BJ (cell line): ENCODE measurements at places on chromosomes 7 and 10. TPM values are rescaled to one million over a fixed set of nuclear protein-coding genes. Genes with fewer than 3 reads are reported as not detected.

OR2F2 gene
- polyA plus RNA-seq, result not detected in 2 replicates

LBX1 gene
- polyA plus RNA-seq, result not detected in 2 replicates

AKR1D1 gene
- polyA plus RNA-seq, result not detected in 2 replicates

RPEL1 gene
- 0.04 TPM in 1 of 2 replicates, not detected in the other for polyA plus RNA-seq

UFSP1 gene
- 1.1 and 2.0 TPM in 2 replicates for polyA plus RNA-seq

MYH16 gene
- not detected in 2 replicates for polyA plus RNA-seq

HOXA10 gene
- polyA plus RNA-seq, result 54.7 and 59.6 TPM in 2 replicates

ANKRD2 gene
- polyA plus RNA-seq, result 0.16 and 0.37 TPM in 2 replicates

TAC1 gene
- not detected in 2 replicates for polyA plus RNA-seq

CRTAC1 gene
- polyA plus RNA-seq, result not detected in 2 replicates

HOXA4 gene
- 1.2 and 1.3 TPM in 2 replicates for polyA plus RNA-seq

FKBP6 gene
- polyA plus RNA-seq, result not detected in 2 replicates

RSPH10B gene
- not detected in 2 replicates for polyA plus RNA-seq

MRM2 gene
- 16.3 and 27.3 TPM in 2 replicates for polyA plus RNA-seq

GALNT17 gene
- not detected in 2 replicates for polyA plus RNA-seq

ABCA13 gene
- polyA plus RNA-seq, result 0.15 and 0.34 TPM in 2 replicates

POLR3A gene
- 12.1 and 12.7 TPM in 2 replicates for polyA plus RNA-seq

MSMB gene
- polyA plus RNA-seq, result not detected in 2 replicates

VSTM4 gene
- 2.8 and 4.4 TPM in 2 replicates for polyA plus RNA-seq

NPC1L1 gene
- polyA plus RNA-seq, result not detected in 2 replicates

LRMDA gene
- polyA plus RNA-seq, result 0.12 TPM in 1 of 2 replicates, not detected in the other

GPR146 gene
- 2.8 and 4.5 TPM in 2 replicates for polyA plus RNA-seq

TAS2R41 gene
- not detected in 2 replicates for polyA plus RNA-seq

THNSL1 gene
- 0.78 and 1.9 TPM in 2 replicates for polyA plus RNA-seq

PDE6C gene
- not detected in 2 replicates for polyA plus RNA-seq

PRLHR gene
- polyA plus RNA-seq, result not detected in 2 replicates

DENND2A gene
- polyA plus RNA-seq, result 2.9 and 3.3 TPM in 2 replicates

RAB19 gene
- not detected in 2 replicates for polyA plus RNA-seq

UTF1 gene
- polyA plus RNA-seq, result not detected in 2 replicates

HOXA3 gene
- polyA plus RNA-seq, result 0.09 and 0.15 TPM in 2 replicates

FOXI2 gene
- not detected in 2 replicates for polyA plus RNA-seq
